ENCODE measurements at places on chromosomes 7 and 10.

- no peak for DNase-seq
These were observed 16.6 kb upstream of the GTPBP4 start for GRCh38 chr10:971613-972012.

DNA sequence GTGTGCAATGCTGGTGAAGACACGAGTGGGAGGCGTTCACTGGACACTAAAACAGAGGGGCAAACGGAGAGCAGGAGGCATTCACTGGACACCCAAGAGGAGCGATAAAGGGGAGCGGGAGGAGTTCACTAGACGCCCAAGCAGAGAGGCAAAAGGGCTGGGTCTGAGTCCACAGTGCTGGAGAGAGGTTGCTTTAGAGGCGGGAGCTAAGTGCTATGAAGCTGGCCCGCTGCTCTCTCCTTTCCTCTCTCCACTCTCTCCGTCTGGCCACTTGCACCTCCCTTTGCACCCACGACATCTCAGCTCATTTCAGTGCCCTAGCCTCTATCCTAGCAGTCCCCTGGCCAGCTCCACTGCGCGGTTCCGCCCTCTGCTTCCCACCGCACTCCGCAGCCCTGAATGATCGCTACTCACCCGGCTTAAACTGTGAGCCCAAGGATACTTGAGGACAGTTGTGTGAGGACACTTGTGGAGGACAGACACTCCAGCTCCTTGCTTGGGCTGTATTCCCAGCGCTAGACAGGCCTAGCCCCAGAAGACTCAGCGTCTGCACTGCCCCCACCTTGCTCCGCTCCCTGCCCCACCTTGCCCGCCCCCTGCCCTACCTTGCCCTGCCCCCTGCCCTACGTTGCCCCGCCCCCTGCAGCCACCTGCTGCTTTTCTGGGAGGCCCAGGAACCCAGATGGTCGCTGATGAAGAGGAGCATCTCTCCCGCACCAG is 78.8 kb upstream of the CPXM2 start:
- DNase-seq = no peak

DNA sequence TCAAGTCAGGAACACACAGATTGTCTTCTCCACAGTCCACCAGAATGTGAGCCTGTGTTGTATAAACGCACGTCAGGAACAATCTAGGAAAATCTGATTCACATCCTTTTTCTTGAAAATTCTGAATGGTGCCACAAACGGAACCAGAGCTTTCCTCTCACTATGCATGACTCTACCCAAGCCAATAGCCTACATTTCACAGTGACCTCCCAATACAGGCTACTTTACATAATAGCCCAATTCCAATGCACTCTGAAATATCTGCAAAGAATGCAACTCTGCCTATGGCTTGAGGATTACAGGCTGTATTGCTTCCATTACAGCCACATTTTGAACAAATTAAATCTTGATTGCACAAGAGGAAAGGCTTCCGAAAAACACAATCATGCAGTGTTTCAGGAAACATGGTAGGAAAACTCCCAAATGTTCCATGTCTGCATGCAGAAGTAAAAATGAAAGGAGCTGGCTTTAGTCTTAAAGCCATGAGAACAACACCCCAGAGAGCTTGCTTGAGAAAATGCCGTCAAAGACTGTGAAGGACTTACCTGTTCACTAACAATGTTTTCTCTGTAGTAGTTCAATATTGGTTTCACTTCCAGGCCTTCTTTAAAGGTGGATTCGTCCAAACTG is 113.9 kb downstream of the ITGA8 start:
- no peak for DNase-seq

DNA sequence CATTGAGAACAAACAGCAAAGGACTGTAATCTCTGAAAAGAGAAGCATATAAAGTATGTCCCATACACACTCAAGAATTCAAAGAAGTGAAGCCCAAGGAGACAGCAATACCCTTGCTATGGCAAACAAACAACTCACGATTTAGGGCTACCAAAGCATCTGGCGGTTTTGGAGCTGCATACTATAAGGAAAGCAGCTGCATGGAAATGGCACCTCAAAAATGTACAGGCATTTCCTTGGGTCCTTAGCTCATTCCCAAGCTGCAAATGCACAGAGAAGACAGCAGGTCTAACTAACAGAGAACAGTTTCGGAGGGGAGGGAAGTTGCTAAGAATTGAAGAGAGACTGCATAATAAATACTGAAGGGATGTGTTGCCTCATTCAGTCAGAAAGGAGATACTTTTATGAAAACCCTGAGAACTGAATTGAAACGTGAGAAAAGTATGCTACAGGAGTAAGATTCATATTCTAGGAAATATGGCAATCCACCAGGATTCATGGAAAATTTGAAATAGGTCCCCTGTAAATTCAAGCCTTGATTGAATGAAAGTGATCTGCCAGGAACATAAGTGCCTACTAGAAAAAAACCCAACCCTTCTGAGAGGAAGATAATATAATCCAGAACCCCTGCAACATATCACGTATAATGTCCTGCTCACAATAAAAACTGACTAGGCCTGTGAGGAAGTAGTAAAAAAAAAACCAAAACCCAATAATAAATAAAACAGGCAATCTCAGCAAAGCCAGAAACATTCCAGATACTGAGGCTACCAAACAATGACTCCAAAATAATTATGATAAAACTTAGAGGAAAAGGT is 36.4 kb downstream of the CUBN start:
- DNase-seq = no peak

DNA sequence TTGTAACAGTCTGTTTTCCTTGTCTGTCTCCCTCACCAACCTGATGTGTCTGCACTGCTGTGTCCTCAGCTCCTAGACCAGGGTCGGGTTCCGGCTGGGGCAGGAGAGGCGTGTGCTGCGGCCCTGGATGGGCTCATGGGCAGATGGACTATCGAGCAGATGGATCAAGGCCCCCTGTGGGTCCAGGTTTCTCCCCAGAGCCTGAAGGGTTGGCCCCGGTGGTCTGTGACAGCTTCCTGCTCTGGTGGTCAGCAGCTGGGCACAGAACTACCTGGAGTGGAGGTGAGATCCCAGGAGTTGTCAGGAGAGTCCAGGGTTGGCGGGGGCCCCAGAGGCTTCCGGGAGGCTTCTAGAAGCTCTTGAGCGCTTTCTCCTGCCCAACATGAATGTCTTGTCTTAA is 75.1 kb downstream of the GRK5 start:
- no peak for DNase-seq

DNA sequence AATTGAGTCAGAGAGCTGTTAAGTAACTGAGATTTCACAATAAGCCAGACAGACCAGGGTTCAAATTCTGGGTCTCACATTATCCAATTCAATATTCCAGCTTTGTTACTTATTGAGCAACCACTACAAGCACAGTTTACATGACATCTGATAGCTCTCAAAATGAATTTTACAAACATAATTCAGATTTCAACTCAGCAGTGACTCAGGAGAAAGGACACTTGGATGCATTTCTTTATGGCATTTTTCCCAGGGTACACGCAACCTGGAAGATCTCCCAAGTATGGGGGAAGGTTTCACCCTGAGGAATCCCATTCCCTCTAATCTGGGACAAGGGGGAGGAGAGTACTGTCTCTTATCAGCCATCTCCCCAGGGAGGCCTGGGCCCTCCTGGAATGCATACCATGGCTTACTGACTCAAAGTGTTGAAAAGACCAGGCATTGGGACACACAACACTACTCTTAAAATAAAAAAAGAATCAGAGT is 102.4 kb downstream of the CFTR start:
- no peak for DNase-seq
